ENCODE measurements at places on chromosomes 12 and 14.

GRCh38 chr12:39638178-39638577, 18.6 kb upstream of the ABCD2 start:
- DNase-seq, result no peak

DNA sequence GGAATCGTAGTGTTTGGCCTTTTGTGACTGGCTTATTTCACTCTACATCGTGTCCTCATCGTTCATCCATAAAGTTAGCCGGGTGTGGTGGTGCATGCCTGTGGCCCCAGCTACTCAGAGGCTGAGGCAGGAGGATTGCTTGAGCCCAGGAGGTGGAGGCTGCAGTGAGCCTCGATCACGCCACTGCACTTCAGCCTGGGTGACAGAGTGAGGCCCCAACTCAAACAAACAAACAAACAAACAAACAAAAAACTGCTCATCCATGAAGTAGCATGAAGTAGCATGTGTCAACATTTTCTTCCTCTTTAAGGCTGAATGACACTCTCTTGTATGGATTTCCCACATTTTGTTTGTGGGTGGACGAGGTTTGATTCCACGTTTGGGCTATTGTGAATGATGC, 44.0 kb upstream of the MEG3 start:
- DNase-seq, result no peak

DNA sequence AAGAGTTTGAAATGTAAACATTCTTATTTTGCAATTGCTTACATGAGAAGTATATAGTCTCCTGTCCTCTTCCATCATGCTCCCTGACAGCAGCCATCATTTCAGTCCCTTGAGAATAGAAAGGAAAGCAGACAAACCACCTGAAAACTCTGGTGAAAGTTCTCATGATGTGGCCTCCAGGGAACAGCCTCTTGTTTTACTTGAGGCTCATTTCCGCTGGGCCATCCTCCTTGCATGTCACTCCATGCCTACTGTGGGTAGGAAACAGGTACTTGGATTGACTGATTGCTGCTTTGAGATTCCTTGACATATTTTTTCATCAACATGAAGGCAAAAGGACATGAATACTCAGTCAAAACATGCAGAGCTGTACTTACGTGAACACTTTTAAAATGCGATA, 6.0 kb downstream of the SYT1 start:
- no peak for DNase-seq

GRCh38 chr14:102046337-102047278, 40.2 kb downstream of the HSP90AA1 start:
- no peak for DNase-seq

DNA sequence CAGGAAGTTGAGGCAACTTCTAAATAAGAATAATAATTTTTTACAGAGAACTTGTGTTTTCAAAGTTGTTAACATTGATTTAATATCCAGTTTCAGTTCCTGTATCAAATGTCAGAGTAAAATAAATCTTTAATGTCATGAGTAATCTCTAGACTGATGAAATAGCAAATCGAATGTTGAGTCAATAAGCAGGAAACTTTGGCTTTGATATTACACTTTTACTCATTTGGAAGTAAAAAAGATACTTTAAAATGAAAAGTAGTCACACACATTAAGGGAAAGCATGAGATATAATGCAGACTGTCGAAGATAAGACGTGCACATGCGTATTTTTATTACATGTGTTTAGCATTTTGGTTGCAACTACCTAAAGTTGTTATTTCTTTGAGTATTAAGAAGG, 78.2 kb upstream of the PTGDR start:
- no peak for DNase-seq

DNA sequence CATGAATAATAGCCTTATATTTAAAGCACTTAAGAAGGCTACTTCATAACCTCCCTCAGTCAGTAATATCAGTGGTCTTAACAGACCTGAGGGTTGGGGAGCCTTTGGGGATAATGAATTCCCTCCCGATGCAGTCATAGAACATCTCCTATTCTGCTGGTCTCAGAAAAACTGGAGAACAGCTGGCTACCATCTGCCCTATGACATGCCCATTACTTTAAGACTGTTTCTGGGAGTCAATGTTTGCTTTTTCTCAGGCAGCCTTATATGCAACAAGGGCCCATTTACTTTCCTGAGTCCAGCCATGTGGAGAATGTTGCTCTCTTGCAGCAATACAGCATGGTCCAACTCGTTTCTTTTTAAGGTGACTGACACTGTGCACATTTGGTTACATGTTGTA, 161.7 kb upstream of the PARP11 start:
- no peak for DNase-seq

DNA sequence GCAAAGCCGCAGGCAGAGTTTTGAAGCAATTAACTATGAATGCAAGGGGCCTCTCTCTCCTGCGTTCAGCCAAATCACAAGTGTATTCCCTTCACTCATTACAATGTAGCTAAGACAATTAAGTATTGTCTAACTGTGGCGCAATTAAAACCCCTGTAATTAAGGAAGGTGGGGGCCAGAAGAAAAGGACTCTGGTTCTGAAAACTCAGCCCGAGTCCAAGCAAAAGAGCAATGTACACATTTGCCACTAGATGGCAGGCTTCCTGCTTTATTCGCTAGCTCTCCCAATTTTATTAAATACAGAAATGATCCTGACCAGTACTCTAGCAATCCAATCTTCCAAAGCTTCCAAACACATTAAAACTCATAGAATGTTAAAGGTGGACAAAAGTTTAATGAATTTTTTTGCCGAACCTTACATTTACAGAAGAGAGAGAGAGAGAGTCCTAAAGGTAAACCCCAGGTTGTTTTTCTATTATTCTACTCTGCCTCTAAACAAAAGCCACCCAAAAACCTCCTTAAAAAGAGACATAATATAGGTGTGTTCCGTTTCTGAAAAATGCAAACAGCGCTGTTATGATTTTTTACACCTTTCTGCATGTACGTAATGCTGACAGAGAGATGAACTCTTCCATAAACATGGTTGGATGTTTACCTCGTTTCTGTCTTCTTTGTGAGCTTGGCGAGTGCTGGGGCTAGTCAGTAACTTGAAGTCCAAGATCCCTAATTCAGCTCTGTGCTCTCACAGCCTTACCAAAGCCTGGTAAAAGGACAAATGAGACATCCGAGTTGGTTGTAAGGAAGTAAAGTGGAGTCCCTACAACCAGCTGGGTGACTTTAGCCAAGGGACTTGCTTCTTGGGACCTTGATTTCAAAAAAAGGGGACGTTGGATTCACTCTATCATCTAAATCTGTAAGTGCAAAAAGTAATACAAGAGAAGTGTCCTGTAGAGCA, 50.9 kb upstream of the VASH1 start:
- DNase-seq, result no peak

- DNase-seq, result no peak
Observed at GRCh38 chr14:101561145-101561896, at the start of gene DIO3. Gene DIO3, plus strand, starts transcription at chr14:101561495.

GRCh38 chr14:93923626-93924025, 3.5 kb upstream of the FAM181A start:
- DNase-seq, result no peak

DNA sequence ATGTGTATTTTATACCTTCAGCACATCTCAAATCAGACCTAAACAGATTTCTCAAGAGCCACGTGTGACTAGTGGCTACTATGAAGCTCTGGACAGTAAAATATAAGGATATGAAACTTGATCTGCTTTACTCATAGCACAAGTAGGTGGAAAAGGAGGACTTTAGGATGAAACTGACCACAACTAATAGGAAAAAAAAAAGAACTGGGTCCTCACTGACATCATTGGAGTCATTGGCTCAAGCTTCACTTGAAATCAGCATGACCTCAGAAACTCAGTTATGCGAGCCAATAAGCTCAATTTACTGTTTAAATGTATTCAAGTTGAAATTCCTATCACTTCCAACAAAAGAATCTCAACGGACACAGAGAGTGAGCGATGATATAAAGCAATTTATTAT, 34.1 kb upstream of the CIT start:
- DNase-seq, result no peak

- DNase-seq, result no peak
Observed at GRCh38 chr12:57475271-57476161, 4.2 kb downstream of the ARHGAP9 start.

GRCh38 chr12:58509116-58509885, 411.0 kb downstream of the LRIG3 start:
- DNase-seq, result no peak

DNA sequence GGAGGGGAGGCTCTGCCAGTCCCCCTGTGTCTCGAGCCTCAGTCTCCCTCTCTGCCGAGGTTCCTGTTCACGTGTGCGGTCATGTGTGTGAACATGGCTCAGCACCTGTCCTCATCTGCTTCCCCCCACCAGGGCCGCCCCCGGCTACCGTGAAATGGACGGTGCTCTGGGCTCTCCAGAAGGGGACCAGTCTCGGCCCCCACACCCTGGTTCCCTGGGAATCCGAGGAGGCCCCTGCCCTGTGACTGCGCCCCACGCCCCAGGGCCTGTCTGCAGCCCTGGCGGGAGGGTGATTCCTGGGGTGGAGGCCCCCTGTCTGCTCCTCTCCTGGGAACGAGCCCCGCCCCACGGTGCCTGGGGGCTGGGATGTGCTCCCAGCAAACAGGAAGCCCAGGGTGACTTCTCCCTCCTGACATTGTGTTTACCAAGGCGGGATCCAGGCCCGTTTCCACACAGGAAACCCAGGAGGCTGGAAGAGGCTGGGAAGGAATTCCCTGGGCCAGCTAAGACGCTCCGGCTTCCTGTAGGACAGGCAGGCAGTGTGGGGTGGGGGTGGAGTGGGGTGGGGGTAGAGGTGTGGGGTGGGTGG, 46.6 kb downstream of the KIF26A start:
- no peak for DNase-seq

DNA sequence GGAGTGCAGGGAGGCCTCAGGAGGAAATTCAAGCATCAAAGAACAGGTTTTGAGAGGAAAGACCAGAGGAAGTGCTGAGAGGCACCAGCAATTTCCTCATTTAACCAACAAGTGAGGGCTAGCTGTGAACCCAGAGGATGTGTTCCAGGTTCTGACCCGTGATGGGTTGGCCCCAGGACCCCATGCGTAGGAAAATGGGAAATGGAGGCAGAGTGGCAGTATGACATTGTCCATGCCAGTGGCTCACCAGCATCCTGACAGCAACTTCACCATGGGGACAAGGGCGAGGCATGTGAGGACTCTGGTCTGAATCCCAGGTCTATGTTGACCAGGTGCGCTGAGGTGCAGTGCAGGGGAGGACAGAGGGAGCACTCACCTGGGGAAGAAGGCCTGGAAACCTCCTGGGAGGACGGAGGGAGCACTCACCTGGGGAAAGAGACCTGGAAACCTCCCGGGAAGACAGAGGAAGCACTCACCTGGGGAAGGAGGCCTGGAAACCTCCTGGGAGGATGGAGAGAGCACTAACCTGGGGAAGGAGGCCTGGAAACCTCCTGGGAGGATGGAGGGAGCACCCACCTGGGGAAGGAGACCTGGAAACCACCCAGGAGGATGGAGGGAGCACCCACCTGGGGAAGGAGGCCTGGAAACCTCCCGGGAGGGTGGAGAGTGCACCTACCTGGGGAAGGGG, 6.7 kb upstream of the CACNA2D4 start:
- no peak for DNase-seq

- DNase-seq, result no peak
Observed at GRCh38 chr12:131980263-131980662, 30.5 kb downstream of the EP400 start.

GRCh38 chr14:68250927-68251768, 431.6 kb downstream of the RAD51B start:
- no peak for DNase-seq

DNA sequence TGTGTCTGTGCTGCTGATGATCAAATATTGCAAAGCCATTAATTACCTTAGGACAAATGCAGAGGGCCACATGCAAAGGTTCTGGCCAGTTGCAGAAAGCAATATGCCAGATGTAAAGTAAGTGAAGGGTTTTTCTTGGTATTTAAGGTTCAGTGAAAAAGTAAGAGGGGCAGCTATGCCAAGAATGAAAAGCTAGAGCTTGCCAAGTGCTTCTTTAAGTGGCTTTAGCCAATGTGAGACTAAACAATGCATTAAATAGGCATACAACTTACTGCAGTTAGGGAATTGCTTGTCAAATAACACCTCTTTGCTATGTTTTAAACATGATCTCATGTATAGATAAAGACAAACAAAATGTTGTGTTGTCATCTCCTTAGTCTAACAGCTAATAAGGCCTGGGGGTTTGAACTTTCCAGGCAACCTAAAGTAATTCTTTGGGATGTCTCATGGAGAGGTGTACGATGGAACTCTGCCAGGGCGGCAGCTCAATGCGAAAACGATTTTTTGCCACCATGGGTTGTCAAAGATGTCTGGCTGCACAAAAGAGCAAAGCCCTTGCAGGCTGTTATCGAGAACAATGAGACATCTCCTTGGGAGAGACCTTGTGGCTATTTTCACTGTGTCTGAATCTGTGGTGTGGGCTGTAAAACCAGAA, 12.0 kb downstream of the IGF1 start:
- DNase-seq, result no peak

- no peak for DNase-seq
Observed at GRCh38 chr14:99309220-99309766, 37.3 kb upstream of the BCL11B start.

- no peak for DNase-seq
Observed at GRCh38 chr12:131573631-131574394, 137.1 kb upstream of the SFSWAP start.

- no peak for DNase-seq
Observed at GRCh38 chr14:87992346-87992717, 650 bp downstream of the GALC start.

DNA sequence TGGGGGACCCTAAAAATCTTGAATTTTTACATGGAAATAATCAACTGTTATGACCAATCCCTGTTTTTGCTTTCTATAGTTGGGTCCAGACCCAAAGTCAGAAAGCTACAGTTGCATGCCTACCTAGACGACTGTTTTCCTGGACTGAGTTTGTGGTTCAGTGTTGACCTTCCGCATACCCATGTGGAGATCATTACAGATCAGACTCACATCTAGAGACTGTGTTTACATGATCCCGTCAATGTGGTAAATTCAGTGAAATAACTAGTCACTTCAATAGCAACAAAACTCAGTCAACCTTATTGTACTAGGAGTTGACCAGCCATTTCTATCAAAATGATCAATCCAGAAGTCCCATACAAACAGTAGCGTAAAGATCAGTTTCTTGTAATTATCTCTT, 257.6 kb downstream of the EGLN3 start:
- DNase-seq, result no peak

GRCh38 chr14:87805315-87805723, 187.7 kb downstream of the GALC start:
- peak; percentile 9 for DNase-seq

GRCh38 chr14:105479431-105480158, 5.0 kb downstream of the CRIP2 start:
- no peak for DNase-seq

GRCh38 chr12:44525806-44526654, 350.1 kb downstream of the NELL2 start:
- no peak for DNase-seq

DNA sequence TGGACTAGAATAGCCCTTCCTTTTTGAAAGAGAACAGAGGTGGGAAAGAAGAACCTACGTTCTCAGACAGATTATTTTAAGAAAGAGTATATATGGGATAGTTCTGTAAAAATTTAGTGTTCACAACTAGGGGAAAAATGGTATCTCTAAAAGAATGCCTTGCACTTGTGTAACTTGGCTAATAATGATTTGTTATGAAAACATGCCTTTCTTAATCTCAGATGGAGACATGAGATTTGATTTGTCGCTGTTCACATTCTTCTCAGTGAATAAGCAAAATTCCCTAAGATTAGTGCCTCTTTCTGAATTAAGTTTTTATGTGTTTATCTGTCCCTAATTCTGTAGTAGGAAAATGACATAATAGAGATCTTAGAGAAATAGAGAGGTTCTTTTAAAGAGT, 100.8 kb downstream of the USP15 start:
- no peak for DNase-seq

Measured in GM12892 (cell line).